ENCODE measurements at places on chromosomes 13 and 19. TPM values are rescaled to one million over a fixed set of nuclear protein-coding genes. Genes with fewer than 3 reads are reported as not detected.

SIGLEC11 gene
- not detected for total RNA-seq

- no peak for DNase-seq
Measured at GRCh38 chr19:53876651-53877224, 5.3 kb upstream of the PRKCG start.

DNA sequence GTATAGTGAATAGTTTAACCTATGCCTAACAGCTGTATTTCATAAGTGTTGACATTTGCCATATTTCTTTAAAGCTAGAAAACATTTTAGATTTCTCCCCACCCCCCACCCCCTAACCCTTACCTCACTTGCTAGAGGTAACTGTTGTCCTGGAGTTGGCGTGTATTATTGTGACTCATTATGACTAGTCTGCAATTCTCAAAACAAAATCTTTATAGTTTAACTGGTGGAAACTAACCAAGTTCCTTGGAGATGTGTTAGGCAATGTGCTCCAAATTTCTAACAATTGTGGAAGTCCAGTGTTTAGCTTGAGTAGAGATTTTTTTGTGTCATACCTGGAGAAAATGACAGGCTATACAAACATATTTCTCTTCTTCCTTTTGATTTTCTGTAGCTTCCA is 38.0 kb downstream of the KCTD4 start:
- no peak for DNase-seq

SPRED3 gene
- total RNA-seq, result 0.66 TPM

GRCh38 chr19:4393947-4394590 is 6.3 kb downstream of the SH3GL1 start:
- DNase-seq, result no peak

- peak; percentile 60 for DNase-seq
Measured at GRCh38 chr19:45798995-45799517, 6.4 kb upstream of the DMWD start.

DNA sequence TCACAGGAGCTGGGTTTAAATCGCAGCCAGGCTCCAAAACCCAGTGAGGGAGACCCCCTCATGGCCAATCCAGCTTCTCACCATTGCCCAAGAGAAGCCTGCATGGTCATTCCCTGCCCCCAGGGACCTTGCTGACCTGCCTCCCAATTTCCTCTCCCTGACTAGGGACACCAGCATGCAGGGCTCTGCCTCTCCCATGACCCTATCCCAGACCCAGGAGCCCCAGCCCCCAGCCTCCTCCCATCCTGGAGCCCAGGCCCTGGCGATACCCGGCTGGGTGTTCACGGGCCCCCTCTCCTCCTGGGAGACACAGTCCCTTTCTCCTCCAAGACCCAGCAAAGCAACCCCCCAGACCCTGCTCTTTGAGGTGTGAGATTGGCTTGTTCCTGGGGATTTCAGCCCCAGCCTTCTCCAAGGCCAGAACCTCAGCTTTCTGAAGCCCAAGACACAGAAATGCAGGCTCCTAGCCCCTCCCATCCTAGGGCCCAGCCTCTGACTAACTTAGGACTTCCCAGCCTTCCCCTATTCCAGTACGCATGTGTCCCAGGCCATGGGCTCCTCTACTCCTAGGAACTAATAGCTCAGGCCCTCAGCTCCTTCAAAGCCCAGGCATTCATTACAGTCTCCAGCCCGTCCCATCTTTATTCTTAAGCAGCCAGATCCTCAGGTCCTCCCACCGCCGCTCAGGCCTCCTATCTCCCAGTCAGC is 1.1 kb downstream of the GYS1 start:
- DNase-seq, result no peak

FUT2 gene
- total RNA-seq, result not detected

DNA sequence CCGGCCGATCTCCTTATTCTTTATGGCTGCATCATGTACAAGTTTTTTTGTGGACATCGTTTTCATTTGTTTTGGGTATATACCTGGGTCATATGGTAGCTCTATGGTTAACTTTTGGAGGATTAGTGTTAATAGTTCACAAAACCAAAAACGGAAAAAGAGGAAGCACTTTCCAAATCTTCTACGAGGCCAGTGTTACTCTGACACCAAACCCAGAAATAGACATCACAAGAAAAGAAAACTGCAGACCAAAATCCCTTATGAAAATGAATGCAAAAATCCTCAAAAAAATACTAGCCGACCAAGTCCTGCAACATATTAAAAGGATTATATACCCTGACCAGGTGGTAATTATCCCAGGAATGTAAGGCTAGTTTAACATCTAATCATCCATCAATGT is 29.8 kb downstream of the ADGRE2 start:
- DNase-seq, result no peak

DNA sequence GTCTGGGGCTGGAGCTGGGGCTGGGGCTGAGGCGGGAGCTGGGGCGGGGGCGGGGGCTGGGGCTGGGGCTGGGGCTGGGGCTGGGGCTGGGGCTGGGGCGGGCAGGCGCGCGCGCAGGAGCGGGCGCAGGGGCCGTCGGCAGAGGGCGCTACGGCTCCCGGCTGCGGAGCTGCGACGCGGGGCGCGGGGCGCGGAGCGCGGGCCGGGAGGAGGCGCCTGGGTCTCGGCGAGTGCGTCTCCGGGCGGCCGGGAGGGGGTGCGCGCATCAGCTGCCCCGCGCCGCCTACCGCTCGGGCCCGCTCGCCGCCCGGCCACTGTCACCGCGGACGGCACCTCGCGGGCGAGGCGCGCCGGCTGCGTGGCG is 422 bp upstream of the MTUS2 start:
- DNase-seq, result no peak

- no peak for DNase-seq
Measured at GRCh38 chr13:33958964-33959363, 141.0 kb downstream of the RFC3 start.

GRCh38 chr19:49421039-49421877 is 2.0 kb downstream of the PTH2 start:
- peak; percentile 17 for DNase-seq

ERICH4 gene
- total RNA-seq, result not detected

DNA sequence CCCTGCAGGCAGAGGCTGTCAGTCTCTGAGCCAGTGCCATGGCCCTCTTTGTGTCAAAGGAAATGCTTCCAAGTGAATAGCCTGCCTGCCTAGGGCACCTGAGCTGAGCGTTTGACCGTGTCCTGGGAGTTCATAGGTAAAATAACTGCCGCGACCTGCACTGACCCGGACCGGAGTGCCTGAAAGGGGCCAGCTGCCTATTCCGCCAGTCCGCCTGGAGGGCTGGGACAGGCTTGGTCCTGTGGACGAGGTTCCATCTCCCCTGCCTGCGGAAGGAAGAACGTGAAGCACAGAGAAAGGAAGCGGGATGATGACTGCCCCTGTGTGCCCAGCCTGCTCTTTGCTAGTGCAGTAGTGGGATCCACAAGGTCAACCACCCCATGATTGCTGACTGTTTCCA is 17.5 kb upstream of the ZNF492 start:
- DNase-seq, result no peak

GRCh38 chr19:29320086-29320485 is 107.1 kb upstream of the UQCRFS1 start:
- no peak for DNase-seq

DNA sequence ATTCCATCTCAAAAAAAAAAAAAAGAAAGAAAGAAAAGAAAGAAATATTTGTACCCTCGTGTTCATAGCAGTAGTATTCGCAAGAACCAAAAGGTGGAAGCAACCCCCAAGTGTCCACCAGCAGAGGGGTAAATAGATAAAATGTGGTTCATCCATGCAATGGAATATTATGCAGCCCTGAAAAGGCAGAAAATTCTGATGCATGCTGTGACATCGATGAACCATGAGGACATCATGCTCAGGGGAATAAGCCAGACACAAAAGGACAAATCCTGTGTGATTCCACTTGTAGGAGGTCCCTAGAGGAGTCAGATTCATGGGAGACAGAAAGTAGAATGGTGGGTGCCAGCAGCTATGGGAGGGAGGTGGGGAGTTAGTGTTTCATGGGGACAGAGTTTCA is 6.4 kb upstream of the LRRC8E start:
- DNase-seq, result no peak

NDUFA3 gene
- total RNA-seq, result 124 TPM

PSPN gene
- 1.6 TPM for total RNA-seq

ZNF235 gene
- total RNA-seq, result 5.1 TPM

LGALS4 gene
- total RNA-seq, result 1.2 TPM

DNA sequence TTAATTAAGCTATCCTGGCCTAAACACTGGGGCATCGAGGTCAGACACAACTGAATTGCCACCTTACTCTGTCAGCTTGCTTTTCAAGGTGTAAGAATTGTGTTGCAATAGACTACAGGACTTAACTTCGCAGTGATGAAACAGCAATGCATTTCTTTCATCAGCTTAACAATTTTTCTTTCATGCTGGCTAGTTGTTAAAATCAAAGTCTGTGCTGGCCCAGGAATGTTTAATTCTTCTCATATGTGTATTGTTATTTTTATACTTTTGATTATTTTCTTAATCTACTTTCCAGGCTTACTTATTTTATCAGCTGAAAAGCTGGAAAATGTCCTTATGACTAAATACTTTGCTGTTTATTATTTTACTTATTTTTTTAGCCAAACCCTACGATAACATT is 79.7 kb downstream of the EFNB2 start:
- no peak for DNase-seq

DNA sequence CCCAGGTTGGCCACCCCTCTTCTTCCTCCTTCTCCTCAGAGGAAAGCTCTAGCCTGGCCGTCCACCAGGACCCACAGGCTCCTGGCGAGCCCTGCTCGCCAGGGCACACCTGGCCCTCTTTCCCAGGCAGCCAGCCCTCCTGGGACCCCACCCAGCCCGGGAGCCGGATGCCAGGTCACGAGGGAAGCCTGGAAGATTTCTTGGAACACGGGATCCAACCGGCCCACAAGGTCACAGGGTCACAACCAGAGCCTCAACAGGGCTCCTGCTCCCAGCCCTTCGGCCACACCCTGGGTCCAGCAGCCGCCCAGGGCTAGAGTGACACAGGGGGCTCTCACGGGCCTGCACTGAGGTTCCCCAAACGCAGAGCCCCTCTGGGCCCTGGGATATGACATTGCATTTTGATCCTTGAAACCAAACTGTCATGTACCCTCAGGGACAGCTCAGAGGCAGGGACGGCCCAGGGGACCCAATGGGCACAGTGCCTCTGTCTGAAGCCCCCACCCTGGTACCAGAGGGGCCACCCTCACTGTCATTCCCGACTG is 5.5 kb downstream of the MKNK2 start:
- DNase-seq, result no peak

PABPC3 gene
- 0.97 TPM for total RNA-seq

GRCh38 chr13:49459580-49459979 is 15.5 kb downstream of the SETDB2 start:
- DNase-seq, result no peak

PGLYRP2 gene
- total RNA-seq, result 0.13 TPM

KLK12 gene
- total RNA-seq, result not detected

GRCh38 chr19:32869369-32869965 is at the start of gene SLC7A9:
SLC7A9 (minus strand) TSS chr19:32869767; CDS start chr19:32868534, 1,233 bp downstream.
- DNase-seq, result no peak

GRCh38 chr13:51585696-51586095 is 1.4 kb downstream of the WDFY2 start:
- DNase-seq, result no peak

- DNase-seq, result no peak
Measured at GRCh38 chr19:39038098-39038497, 5.7 kb upstream of the FBXO27 start.

ZNF470 gene
- total RNA-seq, result 2.5 TPM

DNA sequence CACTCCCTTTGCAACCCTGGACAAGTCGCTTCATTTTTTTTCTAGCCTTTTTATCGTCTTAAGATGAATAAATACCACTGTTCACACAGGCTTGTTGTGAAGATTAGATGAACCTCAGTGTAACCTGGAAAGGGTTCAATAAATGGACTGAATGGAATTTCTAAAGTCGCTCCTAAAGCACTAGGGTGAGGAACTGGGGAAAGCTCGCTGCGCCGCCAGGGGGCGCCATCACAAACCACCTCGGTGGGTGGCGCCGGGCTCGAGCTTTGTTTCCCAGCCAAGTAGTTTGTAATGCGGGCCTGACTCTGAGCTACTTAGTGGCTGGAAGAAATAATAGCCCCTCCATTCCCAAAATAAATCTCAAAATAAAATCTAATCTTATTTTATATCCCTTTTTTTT is 2.2 kb upstream of the CEACAM6 start:
- peak; percentile 55 for DNase-seq

MYBPC2 gene
- total RNA-seq, result 0.07 TPM

- no peak for DNase-seq
Measured at GRCh38 chr19:19477705-19478383, 37.5 kb downstream of the TSSK6 start.

DNA sequence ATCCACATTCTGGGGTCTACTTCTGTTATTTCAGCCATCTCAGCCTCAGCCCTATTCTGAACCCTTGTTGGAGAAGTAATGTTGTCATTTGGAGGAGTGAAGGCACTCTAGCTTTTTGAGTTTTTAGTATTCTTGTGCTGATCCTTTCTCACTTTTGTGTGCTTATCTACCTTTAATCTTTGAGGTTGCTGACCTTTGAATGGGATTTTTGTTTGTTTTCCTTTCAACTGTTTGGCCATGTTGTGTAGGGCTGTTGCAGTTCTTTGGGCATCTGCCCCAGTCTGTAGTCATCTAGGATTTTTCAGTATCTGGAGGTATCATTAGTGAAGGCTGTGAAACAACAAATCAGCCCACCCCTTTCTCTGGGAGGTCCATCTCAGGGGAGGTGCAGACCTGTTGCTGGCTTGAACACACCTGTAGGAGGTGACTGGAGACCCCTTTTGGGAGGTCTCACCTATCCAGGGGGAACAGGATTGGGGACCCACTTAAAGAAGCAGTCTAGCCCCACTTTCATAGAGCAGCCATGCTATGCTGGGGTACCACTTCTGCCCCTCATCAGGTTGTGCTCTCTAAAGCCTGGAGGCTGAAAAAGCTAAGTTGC is 1391.4 kb downstream of the UQCRFS1 start:
- DNase-seq, result no peak

DNA sequence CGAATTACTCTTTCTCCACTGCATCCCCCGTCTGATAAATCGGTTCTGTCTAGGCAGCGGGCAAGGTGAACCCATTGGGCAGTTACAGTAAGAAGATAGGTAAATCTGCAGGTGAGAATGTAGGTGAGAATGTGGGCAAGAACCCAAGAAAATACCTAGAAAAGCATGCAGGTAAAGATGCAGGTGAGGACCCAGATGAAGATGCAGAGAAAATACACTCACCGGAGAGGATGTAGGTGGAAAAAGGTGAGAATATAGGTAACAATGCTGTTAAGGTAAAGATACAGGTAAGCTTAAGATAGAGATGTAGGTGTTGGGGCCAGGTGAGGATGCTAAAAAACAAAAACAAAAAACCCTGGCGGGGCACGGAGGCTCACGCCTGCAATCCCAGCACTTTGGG is 6.3 kb upstream of the TNFSF14 start:
- no peak for DNase-seq

- no peak for DNase-seq
Measured at GRCh38 chr13:65456150-65456912, 1773.8 kb downstream of the PCDH9 start.

- no peak for DNase-seq
Measured at GRCh38 chr13:110627351-110627750, 12.0 kb downstream of the NAXD start.

All from CD8-positive, alpha-beta memory T cell (primary cell).